ENCODE measurements at places on chromosomes 6 and 20. TPM values are rescaled to one million over a fixed set of nuclear protein-coding genes. Genes with fewer than 3 reads are reported as not detected.

OPN5 gene
- polyA plus RNA-seq, result not detected

SMOC2 gene
- polyA plus RNA-seq, result not detected

KIFC1 gene
- 0.54 TPM for polyA plus RNA-seq

SMLR1 gene
- not detected for polyA plus RNA-seq

SLC22A16 gene
- polyA plus RNA-seq, result not detected

GGTLC1 gene
- polyA plus RNA-seq, result not detected

CD93 gene
- not detected for polyA plus RNA-seq

POM121L2 gene
- polyA plus RNA-seq, result not detected

DDX39B gene
- 65.6 TPM for polyA plus RNA-seq

SYCP2L gene
- not detected for polyA plus RNA-seq

RRAGD gene
- polyA plus RNA-seq, result 3.8 TPM

XKR7 gene
- polyA plus RNA-seq, result not detected

GRCh38 chr20:290084-290831 lies at the start of gene C20orf96:
C20orf96 (minus strand) TSS chr20:290750; CDS start chr20:290610, 140 bp downstream.
- DNase-seq, result peak; percentile 82

DNA sequence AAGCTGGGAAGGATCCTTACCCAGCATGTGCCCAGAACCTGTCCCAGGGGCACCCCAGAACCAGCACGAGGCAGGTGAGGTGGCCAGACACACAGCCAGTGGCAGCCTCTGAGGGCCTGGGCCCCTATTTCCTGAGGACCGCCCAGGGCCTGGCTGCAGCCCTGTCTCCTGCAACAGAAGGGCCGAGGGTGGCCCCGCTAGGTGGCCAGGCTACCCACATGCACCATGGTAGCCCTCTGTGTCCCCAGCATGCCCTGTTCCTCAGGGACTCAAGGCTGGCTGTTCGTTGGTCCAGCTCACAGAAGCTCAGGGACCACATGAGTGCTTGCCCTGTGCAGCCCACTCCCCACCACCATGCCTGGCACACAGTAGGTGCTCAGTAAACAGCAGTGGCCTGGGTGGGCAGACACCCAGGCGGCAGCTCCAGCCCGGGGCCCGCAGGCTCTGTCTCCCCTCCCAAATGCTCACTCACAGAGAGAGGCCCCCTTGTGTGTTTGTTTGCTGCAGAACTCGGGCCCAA lies 8.2 kb downstream of the HRH3 start:
- no peak for DNase-seq

- no peak for DNase-seq
Observed at GRCh38 chr6:121697921-121698320, 262.5 kb downstream of the GJA1 start.

DNA sequence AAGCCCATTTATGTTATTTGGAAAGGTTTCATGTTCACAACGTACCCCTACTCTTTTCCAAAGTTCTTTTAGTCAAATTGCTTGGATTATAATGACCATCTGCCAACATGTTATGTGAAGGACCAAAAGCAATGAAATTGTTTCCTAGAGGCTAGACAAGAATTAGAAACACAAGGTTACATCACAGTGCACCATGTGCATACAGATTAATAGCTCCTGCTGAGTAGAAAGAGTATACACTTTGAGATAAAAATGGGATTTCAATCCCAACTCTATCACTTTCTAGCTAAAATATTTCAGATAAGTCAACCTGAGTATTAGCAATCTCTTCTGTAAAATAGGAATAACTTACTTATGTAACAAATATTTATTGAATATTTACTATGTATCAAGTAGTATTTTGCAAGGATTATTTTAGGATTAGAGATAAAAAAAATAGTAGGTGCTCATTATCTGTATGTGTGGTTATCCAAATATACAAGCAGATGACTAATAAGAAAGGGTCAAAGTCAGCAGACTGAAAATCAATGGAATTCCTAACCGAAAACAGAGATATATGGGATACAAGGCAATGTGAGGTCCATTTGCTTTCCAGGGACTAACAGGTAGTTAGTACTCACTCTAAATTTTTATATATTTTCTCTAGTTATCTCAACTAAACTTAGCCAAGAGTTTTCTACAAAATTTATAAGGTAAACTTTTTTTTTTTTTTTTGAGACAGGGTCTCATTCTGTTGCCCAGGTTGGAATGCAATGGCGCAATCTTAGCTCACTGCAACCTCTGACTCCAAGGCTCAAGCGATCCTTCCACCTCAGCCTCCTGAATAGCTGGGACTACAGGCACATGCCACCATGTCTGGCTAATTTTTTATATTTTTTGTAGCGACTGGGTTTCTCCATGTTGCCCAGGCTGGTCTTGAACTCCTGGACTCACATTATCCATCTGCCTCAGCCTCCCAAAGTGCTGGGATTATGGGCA lies 127.7 kb downstream of the PDSS2 start:
- DNase-seq, result no peak

GRCh38 chr20:2995796-2996195 lies 47.6 kb upstream of the GNRH2 start:
- DNase-seq, result no peak

DNA sequence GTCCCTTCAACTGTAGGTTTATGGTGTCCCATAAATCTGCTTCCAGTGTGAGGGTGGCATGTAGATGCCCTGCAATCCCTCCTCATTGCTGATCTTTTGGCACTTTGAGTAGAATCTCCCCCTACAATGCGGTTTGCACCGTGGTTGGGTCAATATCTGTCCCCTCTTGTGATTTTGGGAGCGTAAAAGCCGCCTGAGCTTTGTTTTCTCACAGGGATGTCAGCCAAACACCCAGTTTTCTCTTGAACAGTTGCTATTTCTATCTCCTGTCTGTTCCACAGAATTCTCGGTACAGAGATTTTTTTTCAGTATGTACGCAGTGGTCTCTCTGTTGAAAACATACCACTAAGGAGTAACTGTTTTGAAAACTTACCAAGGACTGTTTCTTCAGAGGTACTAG lies 21.8 kb downstream of the CDS2 start:
- DNase-seq, result no peak

DNA sequence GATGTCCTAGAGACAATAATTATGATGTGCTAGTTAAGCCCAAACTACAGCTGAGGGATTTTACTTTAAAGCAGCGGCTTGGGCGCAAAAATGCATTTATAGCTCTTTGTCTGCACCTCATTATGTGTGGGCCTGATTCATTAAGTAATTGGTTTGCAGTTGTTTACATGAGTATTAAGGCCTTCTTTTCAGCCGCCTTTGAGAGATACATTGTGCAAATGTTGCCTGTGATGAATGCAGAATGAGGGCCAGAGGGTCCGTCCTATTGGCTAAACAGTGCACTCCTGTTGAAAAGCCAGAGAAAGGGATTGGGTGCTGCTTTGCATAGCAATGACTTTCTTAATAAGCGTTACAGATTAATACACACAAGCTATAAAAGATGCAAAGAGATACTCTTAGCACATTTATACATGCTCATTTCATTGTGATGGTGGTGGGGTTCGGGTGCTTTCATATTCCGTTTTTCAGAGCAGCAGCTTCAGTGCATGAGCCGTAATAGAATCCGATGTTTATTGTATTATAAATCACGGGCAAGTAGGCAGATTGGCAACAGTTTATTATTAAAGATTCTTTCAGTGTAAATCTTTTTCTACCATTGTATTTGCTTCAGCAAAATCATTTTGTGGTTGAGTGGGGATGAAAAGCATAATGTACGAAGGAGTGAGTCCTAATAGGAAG lies 68.2 kb upstream of the XRN2 start:
- DNase-seq, result no peak

DNA sequence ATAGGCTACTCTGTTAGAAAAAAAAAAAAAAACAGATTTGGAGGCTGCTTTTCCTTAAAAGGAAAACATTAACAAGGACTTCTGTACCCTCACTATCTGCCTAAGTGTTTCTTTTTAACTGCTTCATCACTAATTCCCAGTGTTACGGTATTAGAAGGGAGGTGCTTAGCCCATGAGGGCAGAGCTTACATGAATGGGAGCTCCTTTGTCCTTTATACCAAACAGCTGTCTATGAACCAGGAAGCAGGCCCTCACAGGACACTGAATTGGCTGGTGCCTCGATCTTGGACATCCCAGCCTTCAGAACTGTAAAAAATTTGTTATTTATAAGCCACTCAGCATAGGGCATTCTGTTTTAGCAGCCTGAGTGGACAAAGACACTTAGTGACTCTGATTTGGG lies 215.6 kb upstream of the NRSN1 start:
- DNase-seq, result no peak

GRCh38 chr20:57160985-57161384 lies 105.5 kb downstream of the BMP7 start:
- DNase-seq, result no peak

DNA sequence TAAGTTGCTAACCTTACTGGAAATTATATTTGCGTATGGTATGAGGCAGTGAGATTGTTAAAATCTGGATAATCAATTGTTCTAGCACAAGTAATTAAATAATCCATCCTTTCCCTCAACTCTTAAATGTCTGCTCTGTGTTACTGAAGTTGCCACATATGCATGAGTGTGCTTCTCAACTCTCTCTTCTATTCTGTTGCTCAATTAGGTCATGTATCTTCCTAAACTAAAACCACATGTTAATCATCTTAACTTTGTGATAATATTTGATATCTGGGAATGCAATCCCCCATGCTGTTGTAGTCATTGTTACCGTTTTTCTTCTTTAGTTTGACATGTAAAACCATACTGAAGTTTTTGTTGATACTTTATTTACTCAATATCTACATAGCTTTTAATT lies 63.5 kb upstream of the STMND1 start:
- no peak for DNase-seq

DNA sequence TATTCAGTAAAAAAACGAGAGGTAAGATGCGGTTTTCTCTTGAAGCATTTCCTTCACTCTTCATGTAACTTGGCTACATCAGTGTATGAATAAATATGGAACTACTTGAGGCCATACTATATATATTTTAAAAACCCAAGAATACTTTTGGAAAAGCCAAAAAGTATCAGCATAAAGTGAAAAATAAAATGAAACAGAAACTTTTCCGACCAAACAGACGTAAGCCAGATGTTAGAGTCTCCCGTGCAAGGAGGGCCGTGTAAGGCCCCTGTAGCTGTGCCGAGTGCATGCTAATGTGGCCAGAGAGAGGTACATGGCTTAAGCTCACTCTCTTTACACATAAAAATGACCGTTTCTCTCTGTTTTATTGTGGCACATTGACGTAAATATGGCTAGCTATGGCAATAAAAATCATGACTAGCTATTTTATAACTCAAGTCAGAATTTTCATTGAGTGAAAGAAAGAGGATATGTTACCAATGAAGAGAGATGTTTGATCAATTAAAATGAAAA lies 140.1 kb upstream of the GMDS start:
- DNase-seq, result no peak

DNA sequence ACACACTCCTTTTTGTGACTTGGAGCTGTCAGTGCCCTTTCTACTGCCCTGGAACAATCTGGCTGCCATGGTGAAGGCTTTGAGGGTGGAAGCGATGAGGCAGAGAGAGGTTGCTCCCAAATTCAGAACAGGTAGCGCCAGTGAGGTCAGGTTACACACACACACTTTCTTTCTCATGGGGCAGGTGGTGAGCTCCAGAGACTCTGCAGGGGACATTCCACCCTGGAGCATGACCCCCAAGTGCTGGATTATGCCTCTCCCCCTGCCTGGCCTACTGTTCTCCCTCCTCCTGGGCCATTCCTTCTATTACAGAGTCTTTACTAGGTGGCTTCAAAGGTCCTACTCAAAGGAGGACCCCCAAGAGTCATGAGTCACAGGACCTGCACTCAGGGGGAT lies 98.0 kb downstream of the EYA2 start:
- DNase-seq, result no peak

GRCh38 chr6:57302477-57302876 lies 15.0 kb upstream of the PRIM2 start:
- no peak for DNase-seq

GRCh38 chr6:20657274-20657800 lies 123.1 kb downstream of the CDKAL1 start:
- no peak for DNase-seq

DNA sequence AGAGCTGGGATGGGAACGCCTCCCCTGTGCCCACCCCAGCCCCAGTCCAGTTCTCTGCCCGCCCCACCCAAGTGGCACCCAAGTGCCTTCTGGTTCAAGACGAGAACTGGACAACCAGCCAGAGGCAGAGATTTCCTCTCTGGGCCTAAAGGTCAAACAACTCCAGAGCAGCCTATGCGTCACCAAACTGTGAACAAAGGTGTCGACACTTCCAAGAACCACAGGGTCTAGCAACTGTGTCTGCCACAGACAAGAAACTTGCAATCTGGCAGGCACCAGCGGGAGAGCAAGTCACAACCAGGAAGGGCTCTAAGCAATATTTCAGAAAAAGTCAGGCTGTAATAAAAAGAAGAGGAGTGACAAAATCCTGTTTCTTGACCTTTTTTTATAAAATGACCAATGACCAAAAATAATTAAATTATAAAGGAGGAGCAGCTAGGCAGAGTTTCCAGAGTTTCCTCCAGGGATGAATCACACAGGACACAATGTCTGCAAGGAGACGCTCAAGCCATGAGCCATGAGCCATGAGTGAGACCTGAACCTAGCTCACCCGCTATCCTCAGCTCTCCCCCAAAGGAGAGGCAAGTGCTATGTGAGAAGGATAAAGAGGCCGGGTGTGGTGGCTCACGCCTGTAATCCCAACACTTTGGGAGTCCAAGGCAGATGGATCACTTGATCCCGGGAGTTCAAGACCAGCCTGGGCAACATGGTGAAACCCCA lies 11.1 kb downstream of the EDEM2 start:
- DNase-seq, result no peak

DNA sequence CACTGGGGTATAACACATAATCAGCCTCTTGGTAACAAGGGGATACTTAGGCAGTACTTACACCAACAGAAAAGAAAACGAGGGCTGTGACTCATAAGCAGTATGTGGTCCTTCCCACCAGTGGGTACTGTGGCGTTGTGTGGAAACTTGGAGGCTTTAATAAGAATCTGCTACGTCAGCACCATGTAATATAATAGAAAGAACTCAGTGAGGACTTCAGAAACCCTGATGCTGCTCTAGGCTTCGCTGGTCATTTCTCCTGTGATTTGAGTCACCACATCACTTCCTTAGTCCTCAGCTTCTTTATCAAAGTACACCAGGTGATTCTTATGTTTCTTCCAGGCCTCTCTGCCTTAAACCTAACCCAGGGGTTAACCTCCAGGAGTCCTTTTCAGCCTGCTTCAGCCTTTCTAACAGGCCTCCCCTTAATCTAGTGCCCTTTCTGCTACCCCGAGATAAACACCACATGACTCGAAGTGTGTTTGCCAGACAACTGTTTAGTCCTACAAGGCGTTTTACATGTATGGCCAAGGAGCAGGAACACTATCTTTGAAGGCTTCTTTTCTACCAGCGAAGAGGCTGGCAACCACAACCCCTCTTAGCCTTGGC lies 68.5 kb downstream of the FYN start:
- DNase-seq, result peak; percentile 70
